Stimulated activated CD8-positive, alpha-beta memory T cell treated with anti-CD3 and anti-CD28 coated beads, Interleukin-7, amount 100 ng/mL, for 1 hour (primary cell): ENCODE measurements at places on chromosomes 4 and X.

GRCh38 chr4:126144543-126145237 is 829.9 kb downstream of the FAT4 start:
- no peak for DNase-seq

- no peak for DNase-seq
These were observed 68.4 kb downstream of the SLC10A7 start for GRCh38 chr4:146453181-146453807.

DNA sequence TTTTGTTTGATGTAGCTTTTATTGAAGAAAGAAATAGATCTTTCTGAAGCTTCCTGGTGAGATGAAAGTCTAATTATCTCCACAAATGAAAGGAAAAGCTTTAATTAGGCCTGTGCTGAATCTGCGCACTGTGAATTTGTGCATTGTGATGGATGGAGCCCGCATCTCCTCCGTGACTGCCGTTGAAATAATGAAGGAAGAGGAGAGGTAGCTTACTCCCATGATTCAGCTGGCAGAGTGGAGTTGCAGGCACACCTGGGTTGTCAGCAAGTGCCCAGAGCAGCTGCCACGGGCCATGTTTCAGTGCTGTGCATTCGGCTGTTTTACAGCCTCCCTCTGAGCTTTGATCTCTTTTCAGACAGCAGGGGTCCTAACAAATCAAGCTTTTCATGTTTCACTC is 735.3 kb upstream of the TENM3 start:
- DNase-seq: no peak

DNA sequence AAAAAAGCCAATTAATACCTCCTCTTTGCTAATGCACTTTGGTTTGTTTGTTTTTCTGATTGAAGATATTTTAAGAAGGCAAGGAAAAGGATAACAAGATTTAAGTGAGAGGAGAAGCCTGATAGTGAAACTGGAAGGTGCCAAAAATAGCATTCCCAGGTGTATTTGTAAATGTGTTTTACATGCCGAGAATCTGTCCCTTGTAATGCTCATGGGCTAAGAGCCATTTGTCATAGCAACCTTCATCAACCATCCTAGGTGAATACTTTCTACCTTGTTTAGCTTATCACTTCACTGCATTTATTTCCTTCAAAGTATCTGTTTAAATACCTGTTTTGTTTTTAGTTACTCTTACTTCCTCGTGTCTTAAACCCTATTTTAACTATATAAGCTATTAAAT is 127.8 kb downstream of the KCTD8 start:
- no peak for DNase-seq

DNA sequence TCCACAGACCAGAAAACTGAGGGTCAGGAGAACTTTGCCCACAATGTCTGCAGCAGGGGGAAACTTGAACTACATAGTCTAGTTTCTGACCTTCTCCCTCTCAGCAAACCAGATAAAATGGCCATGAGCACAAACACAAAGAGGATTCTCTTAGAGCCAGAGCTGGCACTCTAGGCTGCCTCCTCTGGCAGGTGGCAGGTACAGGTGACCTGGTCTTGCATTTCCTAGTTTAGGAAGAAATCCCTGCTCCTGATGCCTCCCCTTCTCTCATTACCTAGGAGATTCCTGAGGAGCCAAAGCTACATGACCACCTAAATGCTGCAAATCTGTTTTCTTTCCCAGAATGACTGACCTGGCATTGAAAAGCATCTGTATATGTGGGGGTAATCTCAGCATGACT is 45.1 kb downstream of the ARHGEF9 start:
- DNase-seq: no peak

GRCh38 chrX:53294024-53294648 is 12.8 kb upstream of the IQSEC2 start:
- no peak for DNase-seq

GRCh38 chr4:82388405-82388804 is 14.6 kb upstream of the HNRNPD start:
- DNase-seq: no peak

GRCh38 chr4:56764223-56764622 is 57.3 kb downstream of the SPINK2 start:
- DNase-seq: no peak

GRCh38 chr4:4267981-4268380 is 20.0 kb upstream of the TMEM128 start:
- DNase-seq: no peak

DNA sequence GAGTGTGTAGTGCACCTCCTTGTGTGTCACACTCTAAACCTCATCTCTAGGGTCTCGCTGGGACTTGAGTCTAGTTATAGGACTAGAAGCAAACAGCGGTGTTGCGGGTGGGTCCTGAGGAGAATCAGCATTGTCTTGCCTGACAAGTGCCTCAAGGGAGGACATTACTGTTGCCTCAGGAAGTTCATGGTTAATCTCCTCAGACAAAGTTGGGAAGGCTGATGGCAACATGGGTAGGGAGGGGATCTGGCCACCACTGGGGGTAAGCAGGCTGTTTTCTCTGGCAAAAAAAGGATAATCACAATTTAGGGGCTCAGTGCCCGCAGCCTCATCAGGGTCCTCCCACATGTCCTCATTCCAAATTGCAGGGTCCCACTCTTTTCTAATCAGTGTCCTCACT is 12.4 kb downstream of the ASB12 start:
- no peak for DNase-seq

GRCh38 chrX:119040432-119040831 is 32.4 kb upstream of the CT47C1 start:
- no peak for DNase-seq

GRCh38 chr4:1871471-1872021 is 353 bp downstream of the NSD2 start:
- no peak for DNase-seq

DNA sequence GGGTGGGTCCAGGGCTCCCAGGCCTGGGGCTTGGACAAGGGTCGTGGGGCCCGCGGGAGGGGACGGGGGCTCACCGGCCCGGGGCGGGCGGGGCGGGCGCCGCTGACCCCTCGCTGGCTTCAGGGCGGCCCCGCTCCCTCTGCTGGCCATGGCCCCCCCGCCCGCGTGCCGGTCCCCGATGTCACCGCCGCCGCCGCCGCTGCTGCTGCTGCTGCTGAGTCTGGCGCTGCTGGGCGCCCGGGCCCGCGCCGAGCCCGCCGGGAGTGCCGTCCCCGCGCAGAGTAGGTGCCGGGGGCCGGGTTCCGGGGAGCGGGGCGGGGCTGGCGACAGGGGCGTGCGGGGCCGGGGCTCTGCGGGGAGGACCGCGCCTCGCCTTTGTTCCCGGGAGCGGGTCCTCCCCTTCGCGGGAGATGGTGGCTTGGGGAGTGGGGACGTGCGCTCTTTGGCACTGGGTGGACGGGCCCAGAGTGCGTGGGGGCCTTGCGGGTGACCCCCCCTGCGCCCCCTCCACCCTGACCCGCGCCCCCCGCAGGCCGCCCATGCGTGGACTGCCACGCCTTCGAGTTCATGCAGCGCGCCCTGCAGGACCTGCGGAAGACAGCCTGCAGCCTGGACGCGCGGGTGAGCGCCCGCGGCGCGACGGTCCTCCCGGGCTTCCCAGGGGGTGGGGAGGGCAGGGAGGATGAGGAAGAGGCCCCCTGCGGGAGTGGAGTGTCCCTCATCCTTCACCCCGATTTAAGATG is 16.8 kb upstream of the NAT8L start:
- DNase-seq: no peak

- no peak for DNase-seq
These were observed 126.6 kb downstream of the PPP4R3C start for GRCh38 chrX:27336466-27337091.

DNA sequence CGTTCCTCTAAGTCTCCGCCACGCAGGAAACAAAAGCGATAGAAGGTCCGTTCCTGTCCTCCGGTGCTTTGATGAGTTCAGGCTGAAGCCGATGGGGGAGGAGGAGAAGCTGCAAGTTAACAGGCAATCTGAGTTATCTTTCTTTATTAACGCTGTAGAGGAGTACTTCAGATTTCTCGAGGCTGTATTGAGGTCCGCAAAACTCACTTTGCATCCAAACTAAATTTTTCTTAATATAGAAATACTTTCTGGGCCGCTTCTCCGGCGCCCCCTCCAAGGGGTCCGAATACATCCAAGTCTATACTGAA is 395 bp upstream of the SOWAHB start:
- DNase-seq: no peak

GRCh38 chr4:6341696-6342095 is 72.0 kb downstream of the WFS1 start:
- no peak for DNase-seq

DNA sequence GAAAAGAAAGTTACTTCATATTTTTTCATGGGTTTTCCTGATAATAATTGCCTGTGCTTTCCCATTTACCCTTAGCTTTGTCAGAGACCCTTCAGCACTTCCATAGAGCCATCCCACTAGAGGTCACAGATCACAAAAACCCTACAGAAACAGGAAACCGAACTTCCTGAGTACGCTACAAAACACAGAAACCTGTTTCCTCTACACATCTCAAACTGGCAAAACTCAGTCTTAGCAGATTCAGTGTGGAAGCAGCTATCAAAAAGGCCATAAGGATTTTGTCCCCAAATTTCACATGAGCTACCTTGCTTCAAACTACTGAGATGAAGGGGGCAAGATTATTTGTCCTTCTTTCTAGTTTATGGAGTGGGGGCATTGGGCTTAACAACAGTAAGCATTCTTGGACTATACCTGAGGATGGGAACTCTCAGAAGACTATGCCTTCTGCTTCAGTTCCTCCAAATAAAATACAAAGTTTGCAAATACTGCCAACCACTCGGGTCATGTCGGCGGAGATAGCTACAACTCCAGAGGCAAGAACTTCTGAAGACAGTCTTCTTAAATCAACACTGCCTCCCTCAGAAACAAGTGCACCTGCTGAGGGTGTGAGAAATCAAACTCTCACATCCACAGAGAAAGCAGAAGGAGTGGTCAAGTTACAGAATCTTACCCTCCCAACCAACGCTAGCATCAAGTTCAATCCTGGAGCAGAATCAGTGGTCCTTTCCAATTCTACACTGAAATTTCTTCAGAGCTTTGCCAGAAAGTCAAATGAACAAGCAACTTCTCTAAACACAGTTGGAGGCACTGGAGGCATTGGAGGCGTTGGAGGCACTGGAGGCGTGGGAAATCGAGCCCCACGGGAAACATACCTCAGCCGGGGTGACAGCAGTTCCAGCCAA is at the start of gene MMRN1:
Gene MMRN1, plus strand, starts transcription at position 206 of the 902 bp plus-strand sequence. Its CDS starts 118 bp downstream, at position 324.
- DNase-seq: no peak

DNA sequence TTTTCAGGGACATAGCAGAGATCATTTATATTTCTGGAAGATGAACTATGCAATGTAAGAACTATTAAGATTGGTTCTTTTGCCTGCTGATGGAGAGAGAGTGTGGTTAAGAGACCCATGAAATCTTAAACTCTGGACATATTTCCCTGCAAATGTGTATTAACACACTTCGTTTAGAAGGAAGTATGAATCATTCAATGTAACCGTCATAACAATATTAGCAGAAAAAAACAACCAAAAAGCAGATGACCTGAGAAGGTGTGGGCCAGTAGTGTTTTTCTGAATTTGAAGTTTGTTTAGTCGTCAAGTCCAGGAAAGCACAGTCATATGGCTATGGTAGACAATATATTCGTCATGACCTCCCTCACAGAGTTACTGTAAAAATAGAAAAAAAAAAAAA is 2.5 kb upstream of the TMPRSS11D start:
- DNase-seq: no peak

- DNase-seq: no peak
These were observed 737.8 kb upstream of the FRG1 start for GRCh38 chr4:189202869-189203271.

GRCh38 chr4:2799224-2799911 is 6.5 kb downstream of the SH3BP2 start:
- DNase-seq: no peak

GRCh38 chr4:182533964-182534363 is 290.8 kb downstream of the TENM3 start:
- no peak for DNase-seq

DNA sequence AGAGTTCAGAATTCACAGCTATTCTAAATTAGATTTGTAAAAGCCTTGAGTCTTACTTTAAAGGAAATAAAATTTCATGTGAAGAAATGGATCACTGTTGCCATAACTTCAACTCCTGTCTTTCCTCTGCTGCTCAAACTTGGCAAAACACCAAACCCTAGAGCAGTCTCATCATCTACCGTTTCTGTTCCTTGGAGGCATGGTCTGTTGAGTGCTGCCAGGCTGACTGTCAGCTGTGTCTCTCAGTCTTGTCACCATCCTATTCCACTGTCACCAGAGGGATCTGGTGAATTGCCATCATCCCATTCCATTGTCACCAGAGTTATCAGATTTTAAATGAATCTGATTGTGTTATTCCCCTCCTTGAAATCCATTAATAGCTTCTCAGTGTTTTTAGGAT is 55.6 kb downstream of the STIM2 start:
- no peak for DNase-seq

DNA sequence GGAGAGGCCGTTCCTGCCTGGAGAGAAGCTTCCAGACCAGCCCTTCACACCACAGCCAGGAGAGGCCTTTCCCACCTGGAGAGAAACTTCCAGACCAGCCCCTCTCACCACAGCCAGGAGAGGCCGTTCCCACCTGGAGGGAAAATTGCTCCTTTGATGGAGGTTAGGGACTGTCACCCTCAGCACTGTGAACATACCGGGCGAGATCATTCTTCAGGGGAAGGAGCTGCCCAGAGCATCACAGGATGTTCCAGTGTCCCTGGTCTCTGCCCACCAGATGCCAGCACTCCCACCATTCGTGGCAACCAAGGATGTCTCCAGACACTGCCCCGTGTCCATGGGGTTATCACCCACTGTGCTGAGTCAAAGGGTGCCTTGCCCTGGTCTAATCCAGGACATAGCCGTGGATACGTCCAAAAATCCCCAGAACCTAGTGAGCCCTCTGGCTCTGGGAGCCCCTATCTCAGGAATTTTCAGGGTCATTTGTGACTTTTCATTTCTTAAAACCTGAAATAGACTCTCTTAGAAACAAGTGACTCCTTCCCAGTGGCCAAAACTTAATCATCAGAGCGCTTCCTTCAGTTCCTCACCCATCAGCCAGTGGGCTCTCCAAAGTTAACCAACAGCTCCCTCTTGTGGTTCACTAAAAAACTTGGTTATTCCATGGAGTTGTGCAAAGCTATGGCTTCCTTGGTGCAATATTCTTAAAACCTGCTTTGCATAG is 80.2 kb downstream of the CRMP1 start:
- DNase-seq: no peak

DNA sequence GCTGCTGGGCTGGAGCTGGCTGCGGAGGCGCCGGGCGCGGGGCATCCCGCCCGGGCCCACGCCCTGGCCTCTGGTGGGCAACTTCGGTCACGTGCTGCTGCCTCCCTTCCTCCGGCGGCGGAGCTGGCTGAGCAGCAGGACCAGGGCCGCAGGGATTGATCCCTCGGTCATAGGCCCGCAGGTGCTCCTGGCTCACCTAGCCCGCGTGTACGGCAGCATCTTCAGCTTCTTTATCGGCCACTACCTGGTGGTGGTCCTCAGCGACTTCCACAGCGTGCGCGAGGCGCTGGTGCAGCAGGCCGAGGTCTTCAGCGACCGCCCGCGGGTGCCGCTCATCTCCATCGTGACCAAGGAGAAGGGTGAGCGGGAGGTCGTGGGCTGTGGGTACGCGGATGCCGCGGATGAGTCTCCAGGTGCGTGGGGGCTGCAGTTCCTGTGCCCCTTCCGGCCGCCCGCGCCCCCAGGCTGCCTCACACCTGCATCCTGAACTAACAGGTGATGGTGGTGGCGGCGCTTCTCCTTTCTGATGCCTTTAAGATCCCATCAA is 499 bp downstream of the CYP2U1 start:
- DNase-seq: peak; percentile 3
